ENCODE measurements at places on chromosomes 11 and 22. TPM values are rescaled to one million over a fixed set of nuclear protein-coding genes. Genes with fewer than 3 reads are reported as not detected.
A peak's percentile ranks its signal among the peaks of the same experiment; 100 is the strongest.

Gene TBX10
- not detected for total RNA-seq

Gene CD3E
- total RNA-seq: 515 TPM

Gene ENTHD1
- total RNA-seq: 0.47 TPM

Gene ADAMTS8
- total RNA-seq: not detected

Gene RBMXL2
- total RNA-seq: 0.14 TPM

Gene MAP6
- total RNA-seq: not detected

Gene NELL1
- not detected for total RNA-seq

Gene NCF4
- 7.7 TPM for total RNA-seq

- peaks cover 3% of the 10 kb centered on the region for H3K27me3 ChIP-seq
- H3K4me1 ChIP-seq: peaks cover 16% of the 10 kb centered on the region
- DNase-seq: no peak
- no peak overlapping the region for H3K4me3 ChIP-seq
Measured at GRCh38 chr11:63611395-63611747, 2.9 kb downstream of the PLAAT3 start.

GRCh38 chr22:43828998-43829782 is 17.1 kb upstream of the EFCAB6 start:
- H3K4me1 ChIP-seq: no peaks in the 10 kb centered on the region
- no peak overlapping the region for H3K27ac ChIP-seq
- H3K27me3 ChIP-seq: peaks cover 3% of the 10 kb centered on the region

DNA sequence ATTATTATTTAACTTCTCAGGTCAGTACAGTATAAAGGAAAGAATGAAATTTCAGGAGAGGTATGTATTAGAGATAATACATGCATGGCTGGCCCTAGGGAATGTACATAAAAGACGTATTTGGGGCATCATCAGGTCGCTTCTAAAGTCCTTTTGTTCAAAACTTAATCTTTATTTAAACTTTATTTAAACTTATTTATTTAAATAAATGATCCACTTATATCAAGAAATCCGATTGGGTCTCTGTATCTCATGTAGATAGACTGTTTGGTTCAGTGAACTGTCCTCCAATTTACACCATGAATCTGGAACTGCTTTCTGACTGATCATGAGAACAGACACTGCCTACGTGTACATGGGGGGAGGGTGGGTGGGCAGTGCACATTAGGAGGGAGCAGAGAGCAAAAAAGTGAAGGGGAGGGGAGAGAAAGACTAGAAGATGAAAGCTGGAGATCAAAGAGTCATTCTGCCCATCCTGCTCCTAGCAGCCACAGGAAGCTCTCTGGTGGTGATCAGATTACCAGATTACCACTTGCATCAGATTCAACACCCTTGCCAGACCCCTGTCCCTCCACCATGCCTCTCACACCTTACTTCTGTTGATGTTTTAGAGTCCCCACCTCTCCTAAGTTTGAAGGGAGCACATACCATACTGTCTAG is 92.1 kb upstream of the MTMR2 start:
- H3K36me3 ChIP-seq: no peaks in the 10 kb centered on the region
- no peak overlapping the region for H3K4me3 ChIP-seq
- H3K27me3 ChIP-seq: no peaks in the 10 kb centered on the region
- peaks cover 37% of the 10 kb centered on the region for H3K4me1 ChIP-seq

- H3K36me3 ChIP-seq: no peaks in the 10 kb centered on the region
- H3K4me1 ChIP-seq: no peaks in the 10 kb centered on the region
- H3K27me3 ChIP-seq: no peaks in the 10 kb centered on the region
Measured at GRCh38 chr11:2825261-2825888, 60.2 kb downstream of the CDKN1C start.

DNA sequence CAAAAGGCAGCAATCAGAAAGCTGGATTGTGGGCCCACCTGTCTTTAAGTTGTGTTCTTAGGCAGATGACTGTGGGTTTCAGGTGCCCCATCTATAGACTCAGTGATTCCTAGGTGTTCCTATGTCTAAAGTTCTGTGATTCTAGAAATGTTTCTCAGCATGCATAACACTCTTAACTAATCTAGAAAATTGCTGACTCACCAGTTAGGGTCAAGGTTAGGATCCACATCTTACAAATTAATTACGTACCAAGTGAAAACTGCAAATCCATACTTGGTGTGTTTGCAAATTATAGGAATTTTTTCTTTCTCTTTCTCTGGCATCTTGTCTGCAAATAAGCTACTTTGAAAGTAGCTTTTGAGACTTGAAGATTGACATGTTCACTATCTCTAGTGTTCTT is 7.7 kb downstream of the CECR2 start:
- DNase-seq: no peak
- no peaks in the 10 kb centered on the region for H3K4me1 ChIP-seq
- peaks cover 23% of the 10 kb centered on the region for H3K27me3 ChIP-seq
- no peaks in the 10 kb centered on the region for H3K36me3 ChIP-seq

- H3K36me3 ChIP-seq: no peaks in the 10 kb centered on the region
- H3K4me3 ChIP-seq: no peak overlapping the region
- H3K27ac ChIP-seq: no peak overlapping the region
- no peaks in the 10 kb centered on the region for H3K4me1 ChIP-seq
- no peak for DNase-seq
Measured at GRCh38 chr11:62393061-62393611, 25.7 kb upstream of the SCGB1A1 start.

DNA sequence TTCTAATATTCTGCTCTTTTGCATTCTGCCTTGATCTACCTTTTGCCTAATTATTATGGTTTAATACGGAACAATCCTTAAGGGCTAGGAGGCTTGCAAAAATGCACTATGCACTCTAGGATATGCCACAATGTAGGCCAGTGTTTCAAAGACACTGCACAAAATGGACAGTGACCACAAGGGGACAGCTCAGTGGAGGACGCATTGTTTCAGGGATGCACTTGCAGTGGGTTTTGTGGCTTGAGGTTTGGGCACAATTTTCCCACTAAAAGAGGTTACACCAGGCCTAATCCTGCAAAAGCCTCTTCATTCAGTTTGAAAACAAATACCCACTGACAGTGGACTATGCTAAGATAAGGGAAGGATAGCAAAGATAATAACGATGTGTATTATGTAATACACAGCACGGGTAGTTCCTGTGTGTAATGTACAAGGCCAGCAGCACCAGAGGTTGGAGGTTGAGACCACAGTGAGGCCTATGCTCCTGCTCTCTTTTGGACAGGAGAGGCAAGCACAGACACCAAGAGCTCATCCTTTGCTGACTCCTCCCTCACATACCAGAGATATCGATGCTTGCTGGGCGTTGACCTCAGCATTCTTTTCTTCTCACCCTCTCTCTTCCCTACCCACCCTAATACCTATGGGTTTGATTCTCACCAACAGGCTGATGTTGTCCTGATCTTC is 12.7 kb downstream of the MAP6 start:
- H3K36me3 ChIP-seq: no peaks in the 10 kb centered on the region
- H3K27me3 ChIP-seq: peaks cover 4% of the 10 kb centered on the region
- H3K27ac ChIP-seq: no peak overlapping the region

- peak overlapping the region; percentile 86 for H3K4me3 ChIP-seq
- DNase-seq: peak; percentile 67
- H3K27ac ChIP-seq: peak overlapping the region; percentile 99
- H3K4me1 ChIP-seq: peaks cover 48% of the 10 kb centered on the region
Measured at GRCh38 chr11:65427691-65428577, 5.3 kb downstream of the NEAT1 start.

DNA sequence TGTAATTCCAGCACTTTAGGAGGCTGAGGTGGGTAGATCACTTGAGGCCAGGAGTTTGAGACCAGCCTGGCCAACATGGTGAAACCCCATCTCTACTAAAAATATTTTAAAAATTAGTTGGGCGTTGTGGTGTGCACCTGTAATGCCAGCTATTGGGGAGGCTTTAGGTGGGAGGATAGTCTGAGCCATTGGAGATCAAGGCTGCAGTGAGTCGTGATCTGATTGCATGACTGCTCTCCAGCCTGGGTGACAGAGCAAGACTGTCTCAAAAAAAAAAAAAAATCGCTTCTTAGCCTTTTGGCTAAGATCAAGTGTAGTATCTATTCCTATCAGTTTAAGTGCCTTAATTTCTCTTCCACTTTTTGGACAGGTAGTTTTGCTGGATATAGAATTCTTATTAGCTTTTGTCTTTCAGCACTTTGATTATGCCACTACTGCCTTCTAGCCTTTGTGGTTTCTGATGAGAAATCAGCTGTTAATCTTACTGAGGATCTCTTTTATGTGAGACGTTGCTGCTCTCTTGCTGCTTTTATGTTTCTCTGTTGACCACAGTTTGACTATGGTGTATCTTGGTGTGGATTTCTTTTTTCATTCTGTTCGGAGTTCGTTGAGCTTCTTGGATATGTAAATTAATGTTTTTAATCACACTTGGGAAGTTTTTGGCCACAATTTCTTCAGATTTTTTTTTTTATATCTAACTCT is 24.7 kb downstream of the CHEK1 start:
- H3K36me3 ChIP-seq: no peaks in the 10 kb centered on the region
- no peak for DNase-seq
- H3K4me3 ChIP-seq: no peak overlapping the region
- H3K27ac ChIP-seq: no peak overlapping the region
- H3K27me3 ChIP-seq: no peaks in the 10 kb centered on the region
- H3K4me1 ChIP-seq: no peaks in the 10 kb centered on the region
